ENCODE measurements at places on chromosomes 1 and 21.

DNA sequence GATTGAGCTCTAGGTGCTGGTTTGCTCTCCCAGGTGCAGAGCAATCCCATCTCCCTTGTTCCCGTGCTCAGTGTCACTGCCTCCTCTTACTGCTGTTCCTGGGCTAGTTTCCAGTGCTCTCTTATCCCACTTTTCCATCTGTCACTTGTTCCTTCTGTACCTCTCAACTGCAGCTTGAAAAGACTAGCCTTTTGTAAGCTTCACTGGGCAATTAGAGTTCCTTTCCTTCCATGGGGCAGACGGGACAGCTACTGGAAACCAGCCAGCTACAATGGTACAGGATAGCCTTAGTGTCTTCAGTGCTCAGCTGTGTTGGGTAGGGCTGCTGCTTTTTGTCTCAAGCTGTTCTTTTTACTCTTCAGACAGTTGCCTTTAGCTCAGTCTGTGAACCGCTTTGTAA is 31.6 kb downstream of the AGT start:
- no peak for DNase-seq

DNA sequence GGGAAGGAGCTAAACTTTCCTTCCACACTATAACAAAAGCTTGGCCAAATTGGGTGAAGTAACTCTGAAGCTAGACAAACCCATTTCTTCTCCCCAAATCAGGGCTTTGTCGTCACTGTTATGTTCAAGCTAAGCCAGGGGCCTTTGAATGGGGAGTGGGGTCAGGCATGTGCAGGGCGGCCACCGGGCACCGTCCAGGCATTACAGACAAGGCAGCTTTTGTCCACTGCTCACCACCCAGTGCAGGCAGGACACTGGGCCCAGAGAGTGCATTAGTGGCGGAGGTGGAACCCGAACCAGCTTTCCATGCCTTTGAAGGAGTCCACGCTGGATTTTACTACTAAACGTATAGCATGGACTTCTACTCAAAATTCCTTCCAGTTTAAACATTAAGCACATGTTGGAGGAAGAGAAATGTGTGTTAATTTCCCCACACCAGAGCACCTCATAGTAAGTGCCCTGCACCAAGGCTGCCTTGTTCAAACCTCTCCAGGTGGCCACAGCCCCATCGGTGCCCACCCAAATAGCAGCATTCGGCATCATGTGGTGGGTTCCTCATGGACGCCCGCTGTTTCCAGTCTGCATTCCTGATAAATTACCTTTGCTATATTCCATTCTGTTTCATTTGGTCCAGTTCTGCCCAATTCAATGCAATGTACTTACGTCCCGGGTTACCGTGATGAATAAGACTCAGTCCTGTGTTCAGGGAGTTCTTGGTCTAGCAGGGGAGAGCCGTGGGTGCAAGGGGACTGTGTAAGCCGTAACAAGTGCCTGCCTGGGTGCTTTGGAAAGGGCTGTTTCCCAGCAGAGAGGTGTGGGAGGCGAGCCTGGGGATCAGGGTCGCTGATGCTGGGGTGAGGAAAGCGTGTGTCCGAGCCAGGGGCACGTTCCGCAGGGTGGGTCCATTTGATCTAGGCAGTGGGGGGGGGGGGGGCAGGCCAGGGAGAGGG is 1.6 kb downstream of the UBASH3A start:
- no peak for DNase-seq

GRCh38 chr1:205259998-205260397 is 32.3 kb downstream of the TMCC2 start:
- DNase-seq, result no peak

DNA sequence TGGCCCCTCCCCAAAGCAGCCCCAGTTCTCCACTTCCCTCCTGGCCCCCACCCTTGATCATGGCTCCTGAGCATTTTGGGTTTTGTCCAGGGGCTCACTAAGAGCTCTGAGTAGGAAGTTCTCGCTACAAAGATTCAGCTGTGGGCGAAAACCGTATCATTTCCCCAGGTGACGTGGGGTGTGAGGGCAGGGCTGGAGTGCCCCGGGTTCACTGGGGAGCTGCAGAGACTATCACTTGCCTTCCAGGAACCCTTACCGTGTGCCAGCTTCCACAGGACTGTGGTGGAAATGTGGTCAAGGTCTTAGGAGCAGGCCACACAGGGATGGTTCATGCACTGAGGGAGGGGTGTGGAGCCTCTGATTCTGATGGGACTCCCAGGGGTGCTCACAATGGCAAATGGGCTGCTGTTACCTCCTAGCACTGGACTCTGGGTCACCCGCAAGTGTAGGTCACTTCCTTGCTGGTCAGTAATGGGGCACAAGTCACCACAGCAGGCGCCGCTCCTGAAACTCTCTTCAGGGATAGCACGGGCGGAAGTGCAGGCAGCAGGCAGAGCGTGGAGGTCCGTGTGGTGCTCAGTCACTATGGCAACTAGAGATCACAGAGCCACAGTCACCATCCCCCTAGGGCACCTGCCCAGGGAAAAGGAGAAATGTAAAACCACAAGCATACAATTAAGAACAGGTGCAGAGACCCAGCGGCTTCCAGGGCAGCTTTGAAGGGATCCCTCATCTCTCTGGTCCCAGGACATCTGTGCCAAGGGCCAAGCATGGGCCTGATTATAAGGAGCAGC is 35.4 kb downstream of the RSPH1 start:
- no peak for DNase-seq

GRCh38 chr1:203362720-203363025 is 11.8 kb upstream of the FMOD start:
- DNase-seq, result no peak

- DNase-seq, result no peak
Observed at GRCh38 chr1:219266524-219266923, 92.8 kb downstream of the LYPLAL1 start.

- DNase-seq, result no peak
Observed at GRCh38 chr1:18981242-18981641, 24.8 kb upstream of the IFFO2 start.

DNA sequence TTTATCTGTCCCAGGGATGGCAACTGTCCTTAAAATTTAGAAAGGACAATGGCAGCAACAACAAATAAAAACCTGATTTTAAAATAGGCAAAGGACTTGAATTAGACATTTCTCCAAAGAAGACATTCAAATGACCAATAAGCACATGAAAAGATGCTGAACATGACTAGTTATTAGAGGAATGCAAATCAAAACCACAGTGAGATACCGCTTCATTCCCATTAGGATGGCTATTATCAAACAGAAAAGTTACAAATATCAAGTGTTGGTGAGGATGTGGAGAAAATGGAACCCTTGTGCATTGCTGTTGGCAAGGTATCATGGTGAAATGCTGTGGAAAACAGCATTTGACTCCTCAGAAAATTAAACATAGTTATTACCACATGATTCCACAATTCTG is 120.7 kb downstream of the CRB1 start:
- DNase-seq, result no peak

DNA sequence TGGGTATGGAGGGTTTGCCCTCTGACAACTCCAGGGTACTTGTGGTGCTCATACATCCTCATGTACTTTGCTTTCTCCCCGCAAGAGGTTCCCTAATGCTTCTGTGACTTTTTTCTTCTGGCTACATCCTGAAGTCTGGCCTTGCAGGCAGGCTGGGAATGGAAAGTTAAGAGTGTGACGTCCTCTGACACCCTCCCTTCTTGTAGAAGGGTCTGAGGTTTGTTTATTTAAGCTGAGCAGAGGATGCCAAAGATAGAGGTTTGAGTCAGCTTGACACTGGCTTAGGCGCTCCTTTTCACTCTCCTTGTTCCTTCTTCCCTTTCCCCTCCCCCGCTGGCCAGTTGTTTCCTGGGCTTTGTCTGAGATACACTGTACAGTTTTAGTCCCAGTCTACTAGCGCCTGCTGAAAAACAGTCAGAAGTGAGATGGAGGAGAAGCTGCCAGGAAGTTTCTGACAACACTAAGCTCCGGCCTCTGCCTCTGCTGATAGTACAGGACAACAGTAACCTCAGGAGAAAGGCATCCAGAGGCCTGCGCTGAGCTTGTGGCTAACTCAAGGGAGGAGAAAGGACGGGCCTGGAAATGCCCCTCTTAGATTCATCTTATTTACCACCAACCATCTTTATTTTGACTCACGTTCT is at the start of gene MACF1:
Gene MACF1, plus strand, starts transcription at position 255 of the 641 bp plus-strand sequence. Its CDS starts 328 bp downstream, at position 583.
- DNase-seq, result no peak

GRCh38 chr1:117534995-117535467 is 70.8 kb upstream of the TENT5C start:
- DNase-seq, result no peak

DNA sequence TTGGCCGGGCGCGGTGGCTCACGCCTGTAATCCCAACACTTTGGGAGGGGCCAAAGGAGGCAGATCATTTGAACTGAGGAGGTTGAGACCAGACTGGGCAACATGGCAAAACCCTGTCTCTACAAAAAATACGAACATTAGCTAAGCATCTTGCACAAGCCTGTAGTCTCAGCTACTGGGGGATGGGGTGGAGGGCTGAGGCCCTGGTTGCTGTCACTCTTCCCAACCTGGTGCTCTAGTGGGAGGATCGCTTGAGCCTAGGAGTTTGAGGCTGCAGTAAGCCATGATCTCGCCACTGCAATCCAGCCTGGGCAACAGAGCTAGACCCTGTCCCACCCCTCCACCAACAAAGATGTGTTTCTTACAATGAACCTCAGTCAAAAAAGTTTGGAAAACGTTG is 2.8 kb downstream of the PHGDH start:
- no peak for DNase-seq

DNA sequence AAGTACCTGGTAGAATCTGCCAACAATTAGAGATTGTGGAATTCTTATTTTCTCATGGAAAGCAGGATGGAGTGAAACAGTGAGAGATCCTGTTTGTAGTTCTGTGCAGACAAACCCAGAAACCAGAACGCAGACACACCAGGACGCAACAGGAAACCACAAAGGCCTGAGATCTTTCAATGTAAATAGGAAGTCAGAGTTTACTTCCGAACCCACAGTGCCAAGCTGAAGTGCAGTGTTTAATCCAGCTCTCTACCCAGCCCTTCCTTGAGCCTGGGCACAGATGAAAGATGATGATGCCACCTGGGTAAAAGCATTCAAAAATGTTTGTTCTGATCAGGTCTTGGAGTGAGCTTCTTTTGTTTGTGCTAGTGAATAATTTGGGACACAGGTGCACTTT is 244.2 kb upstream of the HOOK1 start:
- DNase-seq, result no peak

DNA sequence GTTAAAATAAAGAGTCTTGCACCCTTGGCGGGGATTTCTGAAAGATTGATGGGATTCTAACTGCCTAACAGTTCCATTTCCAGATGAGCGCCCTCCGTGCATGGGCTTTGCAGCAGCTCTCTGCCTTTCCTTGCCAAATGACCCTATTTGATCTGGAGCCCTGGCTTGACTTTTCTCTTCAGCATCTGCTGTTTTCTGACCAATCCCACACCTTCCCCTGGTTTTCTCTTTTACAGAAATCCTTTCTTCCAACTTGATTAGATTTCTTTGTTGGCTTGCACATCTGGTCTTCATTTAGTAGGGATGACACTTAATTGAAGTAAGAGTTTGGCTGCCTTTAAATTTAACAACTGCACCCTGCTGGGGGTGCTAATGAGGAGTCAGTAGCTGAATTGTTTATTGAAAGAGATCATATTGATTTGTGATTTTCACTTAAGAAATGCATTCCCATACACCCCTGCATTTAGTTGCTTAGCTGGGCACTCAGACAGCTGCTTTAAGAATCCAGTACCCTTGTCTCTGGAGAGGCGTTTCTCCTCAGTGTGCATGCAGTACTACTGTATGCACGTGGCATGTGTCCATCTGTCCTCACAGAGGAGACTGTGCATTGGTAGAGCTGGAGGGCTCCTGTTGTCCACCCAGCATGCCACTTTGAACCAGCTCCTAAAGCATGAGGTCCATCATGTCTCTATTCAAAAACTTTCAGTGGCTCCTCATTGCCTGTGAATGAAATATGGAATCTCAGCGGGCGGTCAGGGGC is 99.7 kb downstream of the NOS1AP start:
- DNase-seq, result no peak

DNA sequence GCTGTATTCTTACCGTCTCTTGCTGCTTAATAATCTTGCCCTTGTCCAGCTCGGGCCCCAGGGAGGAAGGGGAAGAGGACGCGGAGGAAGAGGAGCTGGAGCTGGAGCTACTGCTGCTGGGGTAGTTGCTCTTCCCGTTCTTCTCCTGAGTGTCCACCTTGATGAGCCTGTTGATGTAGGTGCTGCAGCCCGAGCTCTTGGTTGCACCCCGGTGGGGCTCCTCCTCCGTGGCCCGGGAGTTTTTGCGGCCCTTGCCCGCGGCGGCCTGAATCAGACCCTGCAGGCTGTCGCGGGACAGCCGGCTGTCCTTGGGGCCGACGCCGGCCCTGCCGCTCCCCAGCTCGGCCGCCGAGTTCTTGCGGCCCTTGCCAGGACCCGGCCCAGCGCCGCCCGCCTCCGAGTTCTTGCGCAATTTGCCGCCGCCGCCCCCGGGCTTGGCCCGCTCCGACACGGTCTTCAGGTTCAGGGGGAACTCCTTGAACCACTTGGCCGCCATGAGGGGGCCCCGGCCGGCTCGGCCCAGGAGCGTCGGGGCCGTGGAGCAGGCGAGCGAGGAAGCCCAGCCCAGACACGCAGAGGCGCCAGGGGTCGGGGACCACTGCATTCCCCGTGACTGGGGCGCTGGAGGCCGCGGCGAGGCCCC is 475 bp upstream of the TDRD10 start:
- no peak for DNase-seq

DNA sequence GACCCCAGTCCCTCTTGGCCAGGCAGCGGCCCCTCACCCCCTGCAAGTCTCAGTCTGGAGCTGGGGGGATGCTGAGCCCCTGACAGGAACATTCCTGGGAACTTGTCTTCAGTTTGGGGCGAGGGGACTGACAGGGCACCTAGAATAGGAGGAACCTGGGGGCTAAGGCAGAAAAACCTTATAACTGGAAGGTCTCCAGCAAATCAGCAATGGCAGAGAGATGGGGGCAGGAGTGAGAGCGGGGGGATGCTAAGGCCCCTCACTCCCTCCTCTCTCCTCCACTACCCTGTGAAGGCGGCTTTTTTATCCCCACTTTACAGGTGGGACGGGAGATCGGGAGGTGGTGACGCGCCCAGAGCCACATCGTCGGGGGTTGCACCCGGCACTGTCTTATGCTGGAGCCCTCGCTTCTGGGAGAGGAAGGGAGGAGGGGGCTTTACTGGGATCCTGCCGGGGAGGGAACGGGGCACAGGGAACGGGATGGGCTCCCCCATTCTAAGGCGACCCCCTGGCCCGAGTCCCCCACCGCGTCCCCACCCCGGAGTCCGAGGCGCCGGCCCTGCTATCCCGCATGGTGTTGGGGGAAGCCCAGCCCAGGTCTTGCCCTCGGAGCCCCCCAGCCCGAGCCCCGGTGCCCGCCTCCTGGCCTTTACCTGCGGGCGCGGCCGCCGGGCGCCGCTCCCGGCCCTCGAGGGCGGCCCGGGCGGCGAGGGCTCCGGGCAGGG is 456 bp downstream of the COL8A2 start:
- DNase-seq, result no peak

- DNase-seq, result no peak
Observed at GRCh38 chr1:116518400-116518799, 52.4 kb downstream of the CD58 start.

- no peak for DNase-seq
Observed at GRCh38 chr1:1359664-1360468, 1.5 kb upstream of the MXRA8 start.

Measured in Panc1 (cell line).